Stimulated activated CD4-positive, alpha-beta T cell treated with anti-CD3 and anti-CD28 coated beads, Interleukin-1b, Interleukin-23, amount 100 ng/mL, for 1 hour (primary cell): ENCODE measurements at places on chromosomes 11 and 22.

- no peak for DNase-seq
These were observed 6.2 kb downstream of the CRYAB start for GRCh38 chr11:111905411-111905810.

DNA sequence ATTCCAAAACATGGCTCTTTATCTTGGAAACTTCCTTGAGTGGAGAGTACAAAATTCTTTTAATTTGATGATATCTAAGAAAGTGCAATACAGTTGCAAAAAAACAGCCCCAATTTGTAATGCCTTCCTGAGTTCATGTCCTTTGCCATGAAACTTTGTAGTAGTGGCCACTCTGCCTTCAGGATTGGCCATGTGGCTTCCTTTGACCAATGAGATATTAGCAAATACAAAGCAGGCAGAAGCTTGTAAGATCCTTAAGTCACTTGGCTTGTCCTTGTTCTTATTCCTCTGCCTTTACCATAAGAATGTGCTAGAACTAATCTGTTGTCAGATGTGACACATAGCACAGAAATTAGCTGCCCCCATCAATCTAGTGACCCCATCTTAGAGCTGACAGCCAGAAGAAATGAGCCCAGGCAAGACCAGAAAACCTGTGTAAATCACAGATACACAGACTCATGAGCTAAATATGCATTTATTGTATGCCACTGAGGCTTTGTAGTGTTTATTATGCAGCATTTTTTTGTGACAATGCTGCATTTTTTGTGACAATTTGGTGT, 29.8 kb upstream of the BLID start:
- no peak for DNase-seq

GRCh38 chr11:120121914-120122473, 15.9 kb downstream of the TRIM29 start:
- DNase-seq: no peak

DNA sequence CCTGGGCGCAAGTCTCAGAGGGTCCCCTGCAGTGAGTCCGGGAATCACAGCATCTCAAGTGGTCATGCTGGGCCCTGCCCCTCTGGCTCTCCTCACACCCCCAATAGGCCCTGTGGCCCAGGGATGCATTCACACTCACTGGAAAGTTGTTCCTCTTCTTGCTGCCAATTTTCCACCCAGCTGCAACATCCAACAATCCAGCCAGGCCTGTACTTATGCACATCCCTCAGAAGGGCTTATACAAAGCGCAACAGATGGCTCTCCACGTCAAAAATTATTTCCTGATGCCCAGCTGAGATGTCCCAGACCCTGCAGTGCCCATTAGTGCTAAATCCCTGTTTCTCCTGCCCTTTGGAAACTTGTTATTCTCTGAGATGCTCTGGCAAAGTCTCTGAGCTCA, 407.8 kb upstream of the NARS2 start:
- no peak for DNase-seq

GRCh38 chr11:122601141-122602125, 54.1 kb upstream of the UBASH3B start:
- no peak for DNase-seq

GRCh38 chr22:17108256-17109112, 12.7 kb downstream of the TMEM121B start:
- no peak for DNase-seq

GRCh38 chr11:114133548-114134329, 74.2 kb downstream of the ZBTB16 start:
- DNase-seq: no peak

DNA sequence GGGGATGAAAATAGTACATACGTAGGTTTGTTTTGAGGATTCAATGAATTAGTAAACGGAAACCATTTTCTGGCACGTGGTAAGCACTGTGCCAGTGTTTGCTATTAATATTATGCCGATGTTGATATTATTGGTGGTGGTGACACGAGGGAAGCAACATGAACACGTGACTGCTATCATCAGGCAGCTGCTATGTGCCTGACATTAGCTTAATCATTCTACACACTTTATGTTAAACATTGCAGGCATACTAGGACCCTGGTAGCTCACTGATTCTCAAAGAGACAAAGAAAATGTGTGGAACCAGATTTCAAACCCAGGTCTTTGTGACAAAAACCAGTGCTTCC, 656 bp downstream of the SRRD start:
- no peak for DNase-seq

DNA sequence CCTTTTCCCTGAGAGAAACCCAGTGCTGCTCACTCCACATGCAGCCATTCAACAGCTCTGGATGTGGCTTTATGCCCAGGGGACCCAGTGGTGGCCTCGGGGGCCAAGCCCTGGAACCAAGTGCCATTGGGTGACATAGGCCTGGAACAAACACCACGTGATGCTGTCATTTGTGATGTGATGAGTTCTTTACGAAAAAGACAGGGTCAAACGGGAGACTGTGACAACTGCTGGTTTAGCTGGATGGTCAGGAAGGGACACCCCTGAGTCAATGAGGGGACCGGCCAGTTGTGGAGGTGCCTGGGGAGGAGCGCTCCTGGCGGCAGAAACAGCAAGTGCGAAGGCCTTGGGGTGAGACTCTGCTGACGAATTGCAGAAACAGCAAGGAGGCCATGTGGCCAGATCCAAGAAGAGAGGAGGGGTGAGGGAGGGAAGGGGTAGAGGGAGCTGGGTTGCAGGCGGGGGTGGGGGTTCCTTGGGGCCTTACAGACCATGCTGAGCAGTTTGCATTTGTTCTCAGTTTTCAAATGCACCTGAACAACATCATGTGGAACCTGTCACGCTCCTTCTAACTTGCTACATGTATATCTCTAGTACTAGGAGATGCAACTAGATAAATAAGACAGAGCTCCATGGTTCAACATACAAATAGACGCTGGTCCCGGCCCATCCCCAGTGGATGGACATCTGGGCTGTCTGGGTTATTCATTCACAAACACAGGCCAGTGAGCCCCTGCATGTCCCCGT, 56.1 kb downstream of the IGLL5 start:
- DNase-seq: no peak

- no peak for DNase-seq
These were observed 31.3 kb upstream of the CD82 start for GRCh38 chr11:44533921-44534711.

- no peak for DNase-seq
These were observed 1140.5 kb upstream of the CNTN5 start for GRCh38 chr11:97880209-97880608.

- DNase-seq: no peak
These were observed 19.5 kb downstream of the LHFPL7 start for GRCh38 chr22:24926849-24927579.

- no peak for DNase-seq
These were observed 8.5 kb upstream of the SCN2B start for GRCh38 chr11:118184784-118185579.

DNA sequence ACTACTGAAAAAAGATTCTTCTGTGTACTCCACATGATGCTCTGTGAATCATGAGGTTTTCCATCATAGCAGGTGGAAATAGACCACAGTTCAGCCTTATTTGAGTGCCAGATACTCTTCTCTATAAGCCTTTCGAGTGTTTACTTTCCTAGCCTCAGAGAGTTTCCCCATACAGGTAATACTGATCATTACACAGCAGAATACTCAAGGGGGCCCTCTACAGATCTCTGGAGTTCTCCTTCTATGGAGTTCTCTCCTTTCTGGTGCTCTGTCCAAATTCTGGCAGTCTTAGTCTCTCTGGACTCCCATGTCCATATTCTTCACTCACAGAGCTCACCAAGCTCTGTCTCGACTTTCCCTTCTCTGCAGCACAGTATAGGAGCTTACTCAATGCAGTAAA, 175.7 kb upstream of the CARD18 start:
- DNase-seq: no peak

DNA sequence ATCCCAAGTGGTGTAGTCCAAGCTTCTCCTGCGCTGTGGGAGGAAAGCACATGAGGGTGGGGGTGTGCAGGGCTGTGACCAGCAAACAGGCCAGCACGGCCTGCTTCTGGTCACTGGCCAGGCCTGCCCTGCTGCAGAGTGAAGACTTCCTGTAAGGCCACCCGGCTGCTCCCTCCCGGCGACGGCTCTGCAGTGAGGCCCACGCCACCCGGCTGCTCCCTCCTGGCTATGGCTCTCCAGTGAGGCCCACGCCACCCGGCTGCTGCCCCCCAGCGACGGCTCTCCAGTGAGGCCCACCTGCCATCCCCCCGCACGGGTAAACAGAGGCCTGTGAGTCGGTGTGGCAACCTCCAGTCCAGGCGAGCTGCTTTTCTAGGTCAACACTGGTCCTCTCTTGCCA, 31.4 kb upstream of the BRSK2 start:
- no peak for DNase-seq

- DNase-seq: no peak
These were observed 12.4 kb downstream of the CAVIN3 start for GRCh38 chr11:6307876-6308275.

- DNase-seq: no peak
These were observed 626 bp upstream of the LIMK2 start for GRCh38 chr22:31211482-31211861.

DNA sequence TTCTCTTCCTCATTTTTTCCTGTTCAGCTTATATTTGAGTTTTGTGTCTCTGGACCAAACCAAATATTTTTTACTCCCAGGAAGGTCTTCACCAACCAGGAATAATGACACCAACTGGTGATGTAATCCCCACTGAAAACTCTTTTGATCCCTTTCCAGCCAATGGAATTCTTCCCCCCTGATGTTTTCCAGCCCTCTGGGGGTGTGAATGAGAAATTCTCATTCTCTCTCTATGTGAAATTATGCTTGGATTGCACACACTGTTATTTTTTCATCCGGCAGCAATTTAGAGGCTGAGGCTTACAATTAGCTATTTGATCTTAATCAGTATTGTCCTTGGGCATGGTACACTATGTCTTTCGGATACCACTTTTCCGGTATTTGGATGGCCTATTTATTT, 39.5 kb upstream of the SLC1A2 start:
- no peak for DNase-seq

- no peak for DNase-seq
These were observed 987.3 kb downstream of the BRD1 start for GRCh38 chr22:48840112-48840949.

DNA sequence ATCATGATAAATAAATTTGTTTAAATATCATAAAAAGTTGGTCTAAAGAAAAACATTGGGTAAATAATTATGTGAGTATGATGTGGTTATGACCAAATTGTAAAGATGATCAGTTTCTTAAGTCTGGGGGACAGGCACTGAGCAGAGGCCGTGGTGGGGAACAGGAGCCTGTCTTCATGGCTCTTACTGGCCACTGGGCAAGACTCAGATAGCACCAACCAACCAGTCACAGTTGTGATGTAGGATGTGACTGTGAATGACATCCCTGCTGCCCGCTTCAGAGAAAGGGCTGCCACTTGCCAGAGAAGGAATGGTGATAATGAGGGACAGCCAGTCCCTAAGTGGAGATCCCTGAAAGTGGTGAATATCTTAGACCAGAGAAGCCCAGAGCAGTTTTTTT, 7.0 kb downstream of the PTPRJ start:
- no peak for DNase-seq

DNA sequence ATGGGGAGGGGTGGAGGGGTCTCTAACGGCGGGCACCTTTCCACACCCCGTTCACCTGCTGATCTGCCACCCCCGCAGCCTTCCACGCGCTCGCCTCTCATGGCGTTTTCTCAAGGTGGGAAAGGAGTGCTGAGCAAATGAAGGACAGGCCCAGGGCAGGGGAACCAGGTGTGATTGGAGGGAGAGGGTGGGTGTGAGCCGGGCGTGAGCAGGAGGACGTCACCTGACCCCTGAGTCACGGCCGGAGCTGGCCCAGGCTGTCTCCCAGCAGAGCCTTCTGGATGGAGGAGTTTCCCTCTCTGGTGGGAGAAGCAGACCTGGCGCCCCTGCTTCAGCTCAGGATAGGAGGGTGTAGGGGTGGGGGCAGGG, 14.0 kb upstream of the ARHGAP8 start:
- no peak for DNase-seq

DNA sequence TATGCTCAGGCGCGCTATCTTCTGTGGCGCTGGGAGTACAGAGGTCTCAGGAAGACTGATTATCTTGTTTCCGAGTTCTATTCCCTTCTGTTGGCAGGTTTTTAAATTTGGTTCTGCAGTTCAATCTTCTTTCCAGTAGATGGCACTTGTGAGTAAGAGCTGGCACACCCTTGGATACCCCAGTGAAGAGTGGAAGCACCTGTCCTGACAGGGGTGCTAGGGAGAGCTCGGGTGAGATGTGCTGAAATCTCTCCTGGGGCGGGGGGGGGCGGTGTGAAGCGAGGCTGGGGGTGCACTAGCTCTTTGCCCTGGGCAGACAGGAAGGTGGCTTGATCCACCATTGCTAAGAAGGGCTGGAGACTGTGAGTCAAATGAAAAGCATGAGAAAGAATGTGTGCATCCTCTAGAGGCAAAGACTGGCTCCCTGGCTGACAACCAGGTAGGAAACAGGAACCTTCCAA, 679.9 kb upstream of the CCDC179 start:
- DNase-seq: no peak

DNA sequence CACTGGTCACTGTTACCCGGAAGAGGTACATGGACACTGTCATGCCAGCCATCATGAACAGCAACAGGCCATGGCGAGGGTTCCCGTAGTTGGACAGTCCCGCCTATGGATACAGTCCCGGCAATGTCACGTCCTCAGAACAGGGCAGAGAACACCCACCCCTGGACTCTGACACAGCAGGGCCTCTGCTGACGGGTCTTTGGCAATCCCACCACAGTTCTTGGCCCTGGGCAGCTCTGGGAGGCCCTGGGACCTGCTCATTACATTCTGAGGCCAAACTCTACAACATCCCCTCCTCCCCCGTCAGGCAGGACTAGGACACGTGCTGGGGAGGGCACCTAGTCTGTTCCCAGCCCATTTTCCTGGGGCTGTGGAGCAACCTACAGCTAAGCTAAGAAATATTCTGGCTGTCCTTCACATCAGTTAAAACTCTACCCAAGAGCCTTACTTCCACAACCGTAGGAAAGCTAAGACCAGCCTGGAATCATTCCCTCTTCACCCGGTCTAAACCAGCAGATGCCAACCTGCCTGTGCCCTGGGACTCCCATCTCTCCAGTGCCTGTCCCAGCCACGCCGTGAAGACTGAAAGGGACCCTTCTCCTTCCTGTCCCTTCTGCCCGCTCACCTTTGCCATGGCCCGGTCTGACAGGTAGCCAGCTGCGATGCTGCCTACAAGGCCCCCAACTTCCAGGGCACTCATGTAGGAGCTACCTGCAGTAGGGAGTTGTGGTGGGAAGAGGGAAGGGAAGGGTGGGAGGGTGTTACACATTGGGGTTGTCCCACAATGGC, 4.5 kb downstream of the SLC37A4 start:
- DNase-seq: no peak

GRCh38 chr11:98104249-98104648, 916.5 kb upstream of the CNTN5 start:
- no peak for DNase-seq

DNA sequence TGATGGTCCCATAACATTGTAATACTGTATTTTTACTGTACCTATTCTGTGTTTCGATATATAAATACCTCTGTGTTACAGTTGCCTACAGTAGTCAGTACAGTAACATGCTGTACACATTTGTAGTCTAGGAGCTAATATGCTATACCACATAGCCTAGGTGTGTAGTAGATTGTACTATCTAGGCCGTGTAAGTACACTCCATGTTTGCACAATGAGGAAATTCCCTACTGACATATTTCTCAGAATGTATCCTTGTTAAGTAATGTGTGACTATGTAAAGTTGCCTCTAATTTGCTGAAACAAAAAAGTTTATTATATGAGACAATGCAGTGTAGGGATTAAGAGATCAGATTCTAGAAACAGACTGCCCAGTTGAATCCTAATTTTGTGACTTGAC, 21.3 kb downstream of the CAPRIN1 start:
- DNase-seq: no peak
